ENCODE measurements at places on chromosomes 5 and 9. TPM values are rescaled to one million over a fixed set of nuclear protein-coding genes. Genes with fewer than 3 reads are reported as not detected.

Gene TXNDC8
- not detected for total RNA-seq

Gene LCN2
- not detected for total RNA-seq

Gene PCDHB7
- total RNA-seq = 1.1 TPM

GRCh38 chr9:131490514-131490913 is 12.2 kb upstream of the POMT1 start:
- no peak overlapping the region for H3K4me3 ChIP-seq
- no peak overlapping the region for H3K27ac ChIP-seq
- peaks cover 35% of the 10 kb centered on the region for H3K36me3 ChIP-seq
- H3K4me1 ChIP-seq = no peaks in the 10 kb centered on the region

DNA sequence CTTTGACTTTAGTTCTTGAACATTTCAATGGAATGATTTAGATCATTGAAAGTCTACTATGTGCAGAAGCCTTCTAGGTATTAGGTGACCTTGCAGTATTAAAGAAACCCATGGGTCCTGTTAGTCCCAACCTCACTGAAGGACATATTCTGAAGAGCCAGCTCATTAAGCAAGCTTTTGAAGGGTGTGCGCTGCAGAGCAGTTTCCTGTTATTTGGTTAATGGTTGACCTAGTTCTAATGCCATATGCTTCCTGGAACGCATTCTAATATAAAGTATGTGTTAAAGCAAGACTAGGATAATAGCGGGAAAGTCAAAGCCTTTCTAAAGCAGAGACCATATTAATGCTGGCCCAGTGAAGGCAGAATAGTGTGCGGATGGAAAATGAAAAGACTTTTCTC is 20.1 kb downstream of the ZNF462 start:
- H3K27me3 ChIP-seq = no peaks in the 10 kb centered on the region
- DNase-seq = no peak
- H3K36me3 ChIP-seq = peaks cover 15% of the 10 kb centered on the region
- peaks cover 28% of the 10 kb centered on the region for H3K4me1 ChIP-seq

Gene CORO2A
- total RNA-seq = 6.0 TPM
